ENCODE measurements at places on chromosomes 11 and 22.
A peak's percentile ranks its signal among the peaks of the same experiment; 100 is the strongest.

- no peak for DNase-seq
Observed at GRCh38 chr11:33753304-33753967, 17.2 kb upstream of the CD59 start.

DNA sequence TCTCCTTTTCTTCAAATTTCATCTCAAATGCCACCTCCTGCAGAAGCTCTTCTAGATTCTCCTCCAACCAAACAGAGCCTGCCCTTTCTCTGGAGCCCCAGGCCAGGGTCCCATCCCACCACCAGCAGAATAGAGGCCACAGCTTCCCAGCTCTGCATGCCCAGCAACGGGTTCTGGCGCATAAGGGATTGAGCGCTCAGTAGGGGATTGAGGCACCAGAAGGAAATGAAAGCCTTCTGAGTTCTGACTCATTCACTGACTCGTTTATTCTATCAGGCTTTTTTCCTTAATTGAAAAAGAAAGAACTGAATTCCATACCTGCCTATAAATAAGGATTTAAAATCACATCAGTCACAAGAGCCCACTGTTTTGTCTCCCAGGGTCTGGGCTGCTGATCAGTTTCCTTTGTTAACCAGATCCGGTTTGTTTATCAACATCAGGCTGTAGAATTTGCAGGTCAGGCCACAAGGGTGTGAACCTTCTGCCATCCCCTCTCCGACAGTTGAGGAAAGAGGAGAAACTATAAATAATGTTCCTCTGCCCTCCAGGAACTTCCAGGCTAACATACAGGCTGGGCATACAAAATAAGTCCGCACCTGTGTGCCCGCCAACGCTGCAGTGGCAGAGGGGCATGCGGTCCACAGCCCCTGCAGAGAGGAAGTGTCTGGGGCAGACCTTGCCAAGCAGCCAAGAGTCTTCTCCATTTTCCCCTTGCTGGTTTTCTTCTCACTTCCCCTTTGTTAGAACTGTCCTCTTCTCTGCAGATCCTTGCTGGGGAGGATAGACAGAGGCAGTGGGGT, 63.5 kb upstream of the PRDM11 start:
- no peak for DNase-seq

DNA sequence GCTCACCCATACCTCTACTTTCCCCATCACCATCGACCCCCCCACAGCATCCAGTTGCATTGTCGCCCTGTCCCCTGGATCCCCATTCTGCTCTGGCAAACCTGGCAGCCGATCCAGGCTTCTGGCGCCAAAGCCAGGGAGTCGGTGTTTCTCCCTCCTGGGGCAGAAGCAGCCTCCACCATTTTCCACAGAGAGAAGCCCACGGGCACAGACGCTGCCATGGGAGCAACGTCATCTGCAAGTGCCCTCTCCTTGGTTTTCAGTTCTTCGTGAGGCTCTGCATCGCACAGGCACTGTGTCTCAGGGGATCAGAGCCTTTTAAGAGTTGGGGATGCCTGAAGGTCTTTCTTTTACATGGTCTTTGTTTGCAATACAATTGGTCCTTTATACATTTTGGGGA, 2.3 kb downstream of the YPEL4 start:
- DNase-seq, result no peak

GRCh38 chr11:114252767-114253166, 43.4 kb upstream of the NNMT start:
- DNase-seq, result no peak

DNA sequence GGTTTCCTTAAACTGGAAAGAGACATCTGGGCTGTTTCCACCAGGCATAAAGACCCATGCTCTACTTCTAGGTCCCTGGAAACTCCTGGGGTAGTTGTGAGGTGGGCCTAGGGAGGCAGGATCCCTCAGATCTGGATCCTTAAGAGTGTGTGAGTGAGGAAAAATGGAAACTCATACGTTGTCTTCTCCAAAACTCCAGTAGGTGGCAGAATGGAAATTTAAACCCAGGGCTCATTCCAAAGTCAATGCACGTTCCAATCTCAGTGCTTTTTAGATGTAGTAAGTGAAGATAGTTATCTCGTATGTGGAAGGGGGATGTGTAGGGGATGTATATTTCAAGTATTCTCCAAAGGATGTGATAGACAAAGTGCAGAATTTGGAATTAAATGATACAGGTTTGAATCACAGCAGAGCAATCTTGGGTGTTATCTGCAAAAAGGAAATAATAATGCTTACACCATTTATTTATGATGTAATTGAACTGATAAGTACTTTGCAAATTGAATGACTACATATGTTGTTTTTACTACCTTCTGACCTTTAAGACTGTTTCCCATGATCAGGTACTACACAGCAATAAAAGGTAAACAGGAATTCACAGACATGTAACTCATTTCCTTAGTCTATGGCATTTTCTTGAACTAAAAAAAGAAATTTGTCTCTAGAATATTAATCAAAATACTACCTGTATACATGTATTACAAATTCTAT, 13.1 kb upstream of the MMP1 start:
- DNase-seq, result no peak

GRCh38 chr22:46710806-46711205, 27.2 kb downstream of the CERK start:
- no peak for DNase-seq

DNA sequence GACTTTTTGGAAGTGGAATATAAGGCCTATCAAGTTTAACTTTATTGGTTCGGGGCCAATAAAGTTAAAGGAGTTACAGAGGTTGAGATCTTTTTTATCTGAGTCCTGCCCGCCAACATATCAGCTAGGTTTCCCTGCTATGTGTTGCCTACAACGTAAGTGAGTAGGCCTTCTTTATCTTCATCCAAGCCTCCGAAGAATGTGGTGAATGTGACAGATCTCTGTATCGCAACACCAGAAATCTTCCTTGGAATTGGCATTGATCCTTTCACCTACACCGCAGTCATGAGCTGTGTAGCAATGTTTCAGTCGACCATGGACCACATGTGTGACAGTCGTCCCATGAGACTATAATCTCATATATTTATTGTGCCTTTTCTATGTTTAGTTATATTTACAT, 37.3 kb upstream of the CADM1 start:
- no peak for DNase-seq

DNA sequence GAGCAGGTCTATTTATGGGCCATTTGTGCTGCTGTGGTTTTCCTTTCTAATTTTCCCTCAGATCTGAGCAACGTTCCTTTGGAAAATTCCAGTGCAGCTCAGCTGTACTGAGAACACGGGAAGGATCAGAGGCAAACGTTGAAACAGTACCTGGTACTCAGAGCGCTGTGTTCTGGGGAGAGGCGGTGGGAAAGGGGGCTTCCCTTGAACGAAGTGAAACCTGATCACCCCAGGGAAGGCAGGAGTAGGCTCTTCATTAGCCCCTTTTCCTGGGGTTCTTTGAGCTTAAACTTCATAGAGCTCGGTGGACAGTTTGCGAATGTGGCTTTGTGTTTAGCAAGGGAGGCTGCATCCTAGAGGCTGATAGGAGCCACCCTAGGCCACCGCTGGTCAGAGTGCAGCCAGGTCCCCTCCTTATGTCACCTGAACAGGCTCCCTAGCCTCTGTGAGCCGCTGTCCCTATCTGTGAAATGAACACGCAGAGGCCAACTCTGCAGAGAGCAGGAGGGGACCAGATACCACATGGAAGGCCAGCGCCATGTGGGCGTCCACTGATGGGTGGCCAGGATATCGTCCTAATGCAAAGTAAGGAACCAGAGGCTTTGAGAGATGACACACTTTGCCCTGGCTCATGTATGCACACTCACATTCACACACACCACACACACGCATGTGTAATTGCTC, 1464.8 kb downstream of the BRD1 start:
- DNase-seq, result no peak

- DNase-seq, result no peak
Observed at GRCh38 chr11:62245271-62245753, 3.3 kb downstream of the SCGB1D2 start.

DNA sequence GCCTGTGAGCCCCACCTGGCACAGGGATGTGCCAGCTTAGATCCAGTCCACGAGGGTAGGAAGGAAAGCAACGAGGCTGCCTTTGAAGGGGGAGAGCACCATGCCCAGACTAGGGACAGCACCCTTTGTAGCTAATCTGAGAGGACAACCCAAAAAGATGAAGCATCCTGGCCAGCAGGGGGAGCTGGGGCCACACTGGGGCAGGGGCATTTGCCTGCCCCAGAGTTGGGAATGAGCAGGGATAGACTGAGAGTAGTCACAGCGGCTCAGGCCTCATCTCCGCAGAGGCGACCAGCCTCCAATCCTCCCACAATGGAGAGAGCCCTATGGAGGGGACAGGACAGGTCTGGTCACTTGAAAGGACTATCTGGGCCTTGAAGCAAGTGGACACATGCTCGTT, 16.4 kb downstream of the LMO1 start:
- no peak for DNase-seq

- DNase-seq, result no peak
Observed at GRCh38 chr22:42695294-42695693, 25.4 kb downstream of the A4GALT start.

DNA sequence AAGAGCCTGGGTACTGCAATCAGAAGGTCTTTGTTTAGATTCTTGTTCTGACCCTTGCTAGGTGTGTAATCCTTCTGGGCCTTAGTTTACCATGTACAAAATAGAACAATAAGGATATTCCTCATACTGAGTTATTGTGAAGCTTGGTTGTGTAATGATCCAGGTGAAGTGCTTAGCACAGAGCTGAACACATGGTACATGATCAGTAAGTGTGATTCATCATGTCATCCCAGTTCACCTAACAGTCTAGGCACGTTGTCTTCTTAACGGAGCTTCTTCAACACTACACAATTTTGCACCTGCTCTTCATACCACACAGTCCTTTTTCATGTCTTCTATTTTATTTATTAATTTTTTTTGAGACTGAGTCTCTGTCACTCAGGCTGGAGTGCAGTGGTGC, 234.3 kb upstream of the TENM4 start:
- DNase-seq, result no peak

GRCh38 chr11:62792202-62792575, 383 bp upstream of the TMEM223 start:
- no peak for DNase-seq

GRCh38 chr22:32327066-32327465, 30.6 kb upstream of the RFPL3 start:
- no peak for DNase-seq

DNA sequence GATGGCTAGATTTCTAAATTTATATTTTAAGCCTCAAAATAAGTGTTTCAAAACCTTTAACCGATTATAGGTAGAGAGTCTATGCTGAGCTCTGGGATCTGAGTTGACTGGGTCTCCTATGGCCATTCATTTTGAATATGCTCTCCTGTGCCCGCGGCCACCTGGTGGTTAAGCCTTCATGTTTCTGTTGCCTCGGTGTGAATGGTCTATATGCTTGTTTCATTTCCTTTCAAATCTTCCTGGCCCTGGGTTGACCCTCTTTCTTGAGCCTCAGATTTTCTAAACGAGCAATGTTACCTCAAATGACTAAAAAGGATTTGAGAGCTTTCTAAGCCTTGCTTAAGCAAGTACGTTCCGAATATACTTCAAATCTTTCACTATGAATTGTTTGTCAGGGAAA, 789.4 kb upstream of the KIRREL3 start:
- DNase-seq, result no peak

GRCh38 chr11:78256962-78257361, 68.2 kb downstream of the USP35 start:
- no peak for DNase-seq

DNA sequence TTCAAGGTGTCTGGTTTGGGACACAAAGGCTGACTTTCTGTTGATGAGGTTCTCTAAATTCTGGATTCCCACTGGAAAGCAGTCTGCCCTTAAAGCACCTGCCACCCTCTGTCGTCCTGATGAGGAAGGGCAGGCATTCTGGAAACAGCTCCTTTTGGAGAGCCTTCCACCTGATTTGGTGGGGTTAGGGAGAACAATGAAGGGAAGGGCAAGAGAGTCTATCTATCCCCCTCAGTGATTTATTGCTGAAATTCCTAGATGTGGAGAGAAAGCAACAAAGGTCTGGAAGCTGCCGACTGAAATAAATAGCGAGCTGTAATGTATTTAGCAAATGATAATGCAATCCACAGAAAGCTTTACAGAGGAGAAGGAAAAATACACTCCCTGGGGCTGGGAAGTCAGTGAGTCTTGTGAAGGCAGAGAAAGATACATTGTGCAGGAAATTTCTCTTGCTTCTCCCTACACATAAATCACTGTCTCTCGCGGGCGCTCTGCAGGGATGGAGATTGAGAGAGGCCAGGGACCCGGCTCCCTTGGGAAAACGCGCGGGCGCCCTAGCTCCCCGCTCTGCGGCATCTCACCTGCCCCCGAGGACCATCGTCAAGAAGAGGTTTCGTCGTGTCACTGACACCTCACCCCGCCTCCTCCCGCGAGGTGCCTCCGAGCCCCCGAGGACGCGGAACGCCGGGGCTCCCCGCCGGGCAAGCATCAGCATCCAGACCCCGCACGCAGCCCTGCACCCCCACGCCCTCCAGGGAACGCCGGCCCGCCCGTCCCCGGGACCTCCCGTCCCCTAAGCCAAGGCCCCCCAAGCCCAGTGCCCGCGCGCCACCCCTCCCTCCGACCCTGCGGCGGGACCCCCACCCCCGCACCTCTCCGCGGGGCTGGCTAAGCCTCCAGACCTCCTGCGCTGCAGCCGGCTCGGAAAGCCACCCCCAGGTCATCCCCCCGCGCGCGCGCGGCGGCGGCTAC, 673 bp downstream of the CDON start:
- peak; percentile 8 for DNase-seq

DNA sequence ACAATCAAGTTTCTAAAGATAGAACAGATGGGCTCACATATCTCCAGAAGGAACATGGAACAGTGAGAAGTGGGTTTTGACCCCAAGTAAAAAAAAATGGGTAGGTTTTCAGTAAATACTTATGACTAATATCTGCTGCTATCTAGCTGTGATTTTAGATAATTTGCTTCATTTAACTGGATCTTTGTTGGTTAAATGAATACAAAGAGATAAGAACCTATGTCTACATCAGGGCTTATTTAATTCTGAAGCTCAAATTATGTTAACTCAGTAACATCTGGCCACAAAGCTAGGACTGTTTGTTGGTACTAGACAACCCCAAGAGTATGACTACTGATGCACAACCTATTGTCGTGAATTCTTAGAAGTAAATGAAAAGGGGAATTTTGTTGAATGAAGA, 144.4 kb upstream of the SESN3 start:
- no peak for DNase-seq

DNA sequence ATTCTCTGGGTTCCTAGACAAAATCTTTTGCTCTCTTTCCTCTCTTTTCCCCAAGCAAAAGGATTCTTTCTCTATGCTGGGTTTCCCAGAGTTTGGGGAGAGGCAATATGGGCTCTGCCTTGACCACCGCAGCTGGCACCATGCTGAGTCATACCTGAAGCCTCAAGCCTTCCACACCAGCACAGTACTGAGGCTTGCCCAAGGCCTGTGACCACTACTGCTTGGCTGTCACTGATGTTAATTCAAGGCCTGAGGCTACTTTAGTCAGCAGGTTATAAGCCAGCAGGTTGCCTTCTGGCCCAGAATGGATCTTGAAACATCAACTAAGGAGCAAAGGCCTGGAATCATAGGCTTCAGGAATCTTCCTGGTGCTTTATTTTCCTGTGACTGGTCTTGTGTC, 185.3 kb downstream of the DYNC2H1 start:
- DNase-seq, result no peak
